Retina (tissue), 1 donor: ENCODE measurements at places on chromosomes 7 and 10.
A peak's percentile ranks its signal among the peaks of the same experiment; 100 is the strongest.

GRCh38 chr7:103990991-103991390 is 1.5 kb upstream of the RELN start:
- DNase-seq = peak; percentile 40

DNA sequence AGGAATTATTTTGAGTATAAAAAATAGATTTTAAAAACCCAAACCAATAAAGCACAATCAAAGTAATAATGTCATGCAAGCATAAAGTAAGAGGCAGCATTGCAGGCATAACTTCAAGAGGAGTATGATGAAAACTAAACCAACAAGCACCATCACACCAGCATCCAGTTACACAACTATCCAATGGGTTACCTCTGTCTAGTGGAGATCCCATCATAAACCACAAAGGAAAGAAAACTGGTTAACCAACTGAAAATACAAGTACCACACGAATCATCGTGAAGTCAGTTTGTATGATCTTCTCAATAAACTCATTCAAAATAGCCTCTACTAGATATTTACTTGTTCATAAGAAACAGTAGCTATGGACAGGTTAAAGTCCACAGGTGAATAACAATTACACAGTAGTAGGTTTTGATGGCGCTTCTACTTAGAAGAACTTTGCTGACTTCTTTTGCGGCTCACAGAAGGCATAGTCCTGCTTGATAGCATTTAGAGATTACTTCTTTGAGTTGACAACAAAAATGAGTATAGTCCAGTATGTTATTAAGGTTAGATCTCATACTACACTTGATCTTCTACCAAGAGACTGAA is 116.6 kb downstream of the MICU1 start:
- DNase-seq = no peak

DNA sequence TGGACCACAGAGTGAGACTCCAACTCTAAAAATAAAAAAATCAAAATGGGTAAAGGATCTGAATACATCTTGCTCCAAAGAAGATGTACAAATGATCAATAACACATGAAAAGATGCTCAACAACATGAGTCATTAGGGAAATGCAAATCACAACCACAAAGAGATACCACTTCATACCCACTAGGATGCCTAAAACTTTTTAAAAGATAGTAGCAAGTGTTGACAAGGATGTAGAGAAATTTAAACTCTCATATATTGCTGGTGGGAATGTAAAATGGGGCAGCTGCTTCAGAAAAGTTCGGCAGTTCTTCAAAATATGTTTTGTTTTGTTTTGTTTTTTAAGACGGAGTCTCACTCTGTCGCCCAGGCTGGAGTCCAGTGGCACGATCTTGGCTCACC is 45.7 kb upstream of the GTF2IRD1 start:
- no peak for DNase-seq

DNA sequence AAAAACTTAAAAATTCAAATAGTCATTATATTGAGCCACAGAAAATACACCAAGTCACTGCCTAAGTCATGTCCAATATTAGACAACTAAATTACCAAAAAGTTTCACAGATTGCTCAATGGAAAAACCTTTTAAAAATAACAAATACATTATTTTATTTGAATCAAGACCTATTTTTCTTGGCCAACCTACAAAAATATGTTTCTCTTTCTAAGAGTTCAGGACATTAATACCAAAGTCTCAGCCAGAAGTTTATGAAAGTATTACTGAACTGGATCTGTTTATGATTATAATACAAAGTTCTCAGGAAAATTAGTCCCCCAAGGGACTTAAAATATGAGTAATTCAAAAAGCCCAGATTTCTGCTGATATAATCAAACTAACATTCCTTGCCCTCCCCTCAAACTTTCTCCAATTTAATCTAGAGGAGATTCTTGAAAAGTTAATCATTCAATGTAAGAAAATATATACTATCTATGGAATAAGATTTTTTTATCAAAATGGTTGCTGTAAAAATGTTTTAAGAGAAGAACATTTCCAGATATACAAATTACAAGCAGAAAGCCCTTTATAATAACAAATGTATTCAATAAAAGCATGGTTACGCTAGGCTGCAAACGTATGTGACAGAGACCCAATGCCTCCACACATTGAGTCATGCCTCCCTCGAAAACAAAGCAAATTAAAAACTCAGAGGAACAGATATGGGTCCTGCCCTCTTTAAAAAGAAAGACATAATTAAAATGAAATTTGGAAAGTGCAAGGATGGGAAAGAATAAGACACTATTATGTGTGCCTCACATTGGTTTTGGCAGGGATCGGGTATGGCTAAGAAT is 381.6 kb downstream of the PARD3 start:
- DNase-seq = no peak

DNA sequence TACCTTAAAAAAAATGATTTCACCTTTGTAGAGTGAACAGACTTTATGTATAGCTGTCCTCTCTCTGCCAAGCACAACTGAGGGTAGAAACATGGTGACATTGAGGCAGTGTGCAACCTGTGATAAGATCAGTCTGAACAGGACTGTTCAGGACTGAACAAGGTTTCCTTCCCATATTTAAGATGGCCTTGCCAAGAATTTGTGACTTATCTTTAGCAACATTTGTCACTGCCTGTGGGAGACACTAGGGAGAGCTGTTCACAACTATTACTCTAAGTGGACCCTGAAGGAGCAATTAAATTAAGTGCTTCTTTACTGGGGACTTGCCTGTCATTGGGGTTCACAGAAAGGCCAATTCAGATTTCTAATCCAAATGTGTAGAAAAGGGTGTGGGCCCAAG is 6.7 kb downstream of the OR13A1 start:
- DNase-seq = no peak

GRCh38 chr10:10482613-10483012 is 535.1 kb upstream of the CELF2 start:
- no peak for DNase-seq

GRCh38 chr10:29841724-29842649 is 207.2 kb upstream of the SVIL start:
- peak; percentile 30 for DNase-seq

DNA sequence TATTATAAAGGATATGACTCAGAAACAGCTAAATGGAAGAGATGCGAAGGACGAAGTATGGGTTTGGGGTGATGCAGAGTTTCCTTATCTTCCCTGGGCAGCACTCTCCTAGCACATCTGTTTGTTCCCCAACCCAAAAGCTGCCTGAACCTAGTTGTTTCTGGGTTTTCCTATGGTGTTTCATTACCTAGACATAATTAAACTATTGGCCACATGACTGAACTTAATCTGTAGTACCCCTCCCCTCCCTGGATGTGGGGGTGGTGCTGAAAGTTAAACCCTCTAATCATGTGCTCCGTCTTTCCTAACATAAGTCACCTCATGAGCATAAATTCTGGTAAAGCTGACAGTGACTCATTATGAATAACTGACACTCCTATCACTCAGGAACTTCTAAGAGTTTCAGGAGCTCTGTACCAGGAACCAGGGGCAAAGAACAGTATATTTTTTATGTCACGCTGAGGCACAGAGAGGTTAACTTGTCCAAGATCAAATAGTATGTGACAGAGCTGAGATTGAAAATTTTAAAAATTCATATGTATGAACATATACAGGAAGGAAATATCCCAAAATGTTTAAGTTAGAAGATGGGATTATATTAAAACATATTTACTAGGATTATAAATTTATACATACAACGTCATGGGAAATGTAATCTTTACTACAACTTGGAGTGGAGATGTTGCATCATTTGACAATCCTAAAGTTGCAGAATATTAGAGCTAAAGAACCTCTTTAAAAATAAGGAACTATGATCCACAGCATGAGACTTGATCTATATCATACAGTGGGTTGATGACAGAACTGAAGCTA is 4.8 kb downstream of the STRIP2 start:
- DNase-seq = no peak
